Kidney (tissue), 22 donors: ENCODE measurements at places on chromosomes 2 and 18.

- no peak for DNase-seq
Measured at GRCh38 chr2:230657906-230658305, 54.7 kb upstream of the CAB39 start.

DNA sequence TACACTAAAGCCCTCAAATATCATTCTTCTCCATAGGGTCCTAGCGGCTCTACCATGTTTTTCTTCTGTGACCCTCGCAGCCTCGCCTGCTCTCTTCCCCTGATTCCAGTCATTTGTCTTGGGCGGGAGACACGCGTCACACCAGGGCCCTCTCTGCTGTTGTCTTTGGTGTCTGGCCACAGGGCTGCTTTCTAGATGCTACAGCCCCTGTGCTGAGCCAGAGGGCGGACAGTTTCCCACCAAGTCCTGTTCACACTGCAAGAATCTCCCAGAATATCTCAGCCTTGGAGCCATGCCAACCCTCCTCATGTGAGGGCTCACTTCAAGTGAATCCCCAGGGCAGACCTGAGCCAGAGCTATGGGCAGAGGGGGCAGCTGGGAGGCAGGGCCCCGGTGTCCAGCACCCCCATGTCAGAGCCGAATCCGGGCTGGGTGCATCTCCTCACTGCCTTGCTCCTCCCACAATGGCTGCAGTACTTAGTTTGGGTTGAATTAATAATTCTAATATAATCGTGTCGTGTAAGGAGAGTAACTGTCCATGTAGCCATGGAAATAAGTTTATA lies 42.1 kb downstream of the DIPK1C start:
- DNase-seq = peak; percentile 29

DNA sequence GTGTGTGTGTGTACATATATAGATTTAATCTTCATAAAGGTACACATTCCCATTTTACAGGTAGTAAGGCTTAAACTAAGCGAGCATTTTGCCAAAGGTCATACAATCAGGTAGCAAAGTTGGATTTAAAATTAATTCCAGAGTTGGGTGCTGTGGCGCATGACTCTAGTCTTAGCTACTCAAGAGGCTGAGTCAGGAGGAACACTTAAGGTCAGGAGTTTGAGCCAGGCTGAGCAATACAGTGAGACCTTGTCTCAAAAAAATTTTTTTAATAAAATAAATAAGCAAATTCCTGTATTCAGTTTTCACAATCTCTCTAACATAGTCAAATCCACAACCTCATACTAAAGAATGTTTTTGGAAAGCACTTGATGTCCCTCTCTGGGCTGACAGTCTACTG lies 111.5 kb upstream of the LDLRAD4 start:
- no peak for DNase-seq

DNA sequence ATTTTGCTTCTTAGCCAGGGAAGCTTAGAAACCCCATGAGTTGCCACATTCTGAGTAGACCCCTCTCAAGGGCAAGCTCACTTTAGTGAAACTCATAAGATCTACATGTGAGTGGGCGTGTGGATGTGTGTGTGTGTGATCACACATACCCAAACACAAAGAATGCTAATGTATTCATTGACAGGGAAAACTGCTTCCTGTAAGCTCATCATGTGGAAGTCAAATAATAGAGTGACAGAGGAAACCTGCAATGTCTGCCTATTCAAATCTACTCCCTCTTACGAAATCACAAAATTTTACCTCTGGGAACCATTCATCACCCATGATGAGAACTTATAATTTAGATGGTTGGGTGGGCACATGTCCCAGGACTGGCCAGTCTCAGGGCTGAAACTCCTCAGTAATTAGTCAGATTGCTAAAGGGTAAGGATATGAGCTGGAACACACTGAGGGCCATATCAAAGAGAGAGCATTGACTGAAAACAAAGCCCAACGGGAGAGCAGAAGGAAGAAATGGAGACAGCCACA lies 94.5 kb upstream of the CCDC150 start:
- DNase-seq = no peak

- DNase-seq = no peak
Measured at GRCh38 chr2:99765731-99766318, 276.0 kb upstream of the REV1 start.

DNA sequence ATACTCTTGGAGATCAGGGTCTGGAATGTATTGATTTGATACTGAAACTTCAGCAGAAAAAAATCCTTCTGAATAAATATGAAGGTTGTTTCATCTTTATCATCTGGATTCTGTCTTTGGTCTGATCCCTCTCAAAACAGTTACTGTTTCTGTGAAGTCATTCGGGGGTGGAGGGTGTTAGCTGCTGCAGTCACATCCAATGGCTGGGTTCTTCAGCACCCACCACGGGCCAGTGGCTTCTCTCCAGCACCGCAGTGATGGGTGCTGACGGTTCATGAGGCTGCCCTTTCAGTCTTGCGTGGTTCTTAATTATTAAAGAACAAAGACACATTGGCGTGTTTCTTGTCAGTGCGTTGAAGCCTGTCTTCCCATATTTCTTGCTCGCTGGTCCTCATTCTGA lies 148.0 kb downstream of the LDLRAD4 start:
- no peak for DNase-seq
